Hematopoietic multipotent progenitor cell treated with erythropoietin and hydrocortisone succinate and interleukin-3 and kit ligand, for 6 days (in vitro differentiated cells): ENCODE measurements at places on chromosomes 7 and 10.

GRCh38 chr10:77571490-77571889, 66.1 kb downstream of the KCNMA1 start:
- no peak for DNase-seq

GRCh38 chr7:138625849-138626230, 75.3 kb downstream of the SVOPL start:
- peak; percentile 72 for DNase-seq

GRCh38 chr10:119705434-119705831, 20.4 kb upstream of the INPP5F start:
- no peak for DNase-seq

DNA sequence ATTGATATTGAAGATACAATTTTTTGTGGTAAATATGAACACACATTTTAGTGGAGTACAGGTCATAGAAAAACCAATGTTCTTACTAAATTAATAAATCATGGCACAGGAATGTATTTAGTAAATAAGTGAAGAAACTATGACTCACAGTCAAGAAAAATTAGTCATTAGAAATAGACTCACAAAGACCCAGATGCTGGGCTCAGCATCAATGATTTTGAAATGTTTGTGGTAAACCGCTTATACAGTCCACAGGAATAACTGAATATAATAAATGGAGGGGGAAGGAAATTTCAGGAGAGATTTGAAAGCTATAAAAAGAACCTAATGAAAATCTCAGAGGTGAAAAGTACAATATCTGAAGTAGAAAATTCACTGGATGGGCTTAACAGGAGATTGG, 138.3 kb upstream of the ADCY1 start:
- no peak for DNase-seq
